NCI-H2107 (cell line): ENCODE measurements at places on chromosomes 11 and 22.

DNA sequence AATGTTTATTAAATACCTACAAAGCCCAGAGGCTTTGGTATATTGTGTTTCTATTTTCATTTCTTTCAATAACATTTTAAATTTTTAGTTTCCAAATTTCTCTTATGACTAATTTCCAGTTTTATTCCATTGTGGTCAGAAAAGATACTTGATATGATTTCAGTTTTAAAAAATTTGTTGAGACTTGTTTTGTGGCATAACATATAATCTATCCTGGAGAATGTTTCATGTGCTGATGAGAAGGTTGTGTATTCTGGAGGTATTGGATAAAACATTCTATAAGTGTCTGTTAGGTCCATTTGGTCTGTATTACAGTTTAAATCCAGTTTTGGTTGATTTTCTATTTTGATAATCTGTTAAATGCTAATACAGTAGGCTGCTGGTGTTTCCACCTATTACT lies 9.8 kb upstream of the RAG1 start:
- no peak for DNase-seq

DNA sequence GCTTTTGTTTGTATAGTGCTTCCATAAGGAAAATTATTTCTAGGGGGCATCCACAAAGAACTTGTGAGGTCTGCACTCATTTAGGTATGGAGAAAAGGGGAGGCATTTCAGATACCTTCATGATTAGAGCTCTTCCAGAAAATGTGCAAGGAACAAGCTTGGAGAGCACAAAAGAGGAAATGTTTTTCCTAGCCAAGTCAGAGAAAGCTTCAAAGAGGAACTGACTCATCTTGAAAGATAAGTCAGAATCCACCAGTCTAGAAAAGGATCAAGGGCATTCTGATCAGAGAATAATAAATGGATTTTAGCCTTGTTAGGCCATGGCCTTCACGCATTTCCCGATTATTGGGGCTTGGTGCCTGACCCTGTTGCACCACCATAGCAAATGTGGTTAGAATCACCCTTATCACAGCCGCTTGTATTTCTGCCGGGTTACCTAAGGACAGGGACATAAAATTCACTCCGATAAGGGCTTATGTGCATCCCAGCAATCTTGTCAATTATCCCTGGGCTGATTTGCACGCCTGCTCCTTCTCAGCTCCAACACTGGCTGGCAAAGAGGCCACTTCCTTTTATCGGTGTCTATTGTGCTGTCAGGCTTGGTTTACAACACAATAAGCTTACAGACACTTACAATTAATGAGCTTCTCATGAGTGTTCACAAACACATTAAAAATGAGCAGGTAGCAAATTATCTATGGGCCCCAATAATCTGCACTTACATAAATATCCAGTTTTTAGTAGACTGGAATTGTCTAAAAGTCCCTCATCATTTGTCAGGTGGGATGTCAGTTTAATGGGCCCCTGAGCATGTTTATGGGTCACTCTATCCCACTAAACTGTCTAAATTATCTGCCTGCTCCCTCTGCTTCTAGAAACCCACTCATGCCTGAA lies 613.5 kb downstream of the SOX6 start:
- no peak for DNase-seq

GRCh38 chr11:12693479-12694182 lies 19.4 kb downstream of the TEAD1 start:
- peak; percentile 64 for DNase-seq

DNA sequence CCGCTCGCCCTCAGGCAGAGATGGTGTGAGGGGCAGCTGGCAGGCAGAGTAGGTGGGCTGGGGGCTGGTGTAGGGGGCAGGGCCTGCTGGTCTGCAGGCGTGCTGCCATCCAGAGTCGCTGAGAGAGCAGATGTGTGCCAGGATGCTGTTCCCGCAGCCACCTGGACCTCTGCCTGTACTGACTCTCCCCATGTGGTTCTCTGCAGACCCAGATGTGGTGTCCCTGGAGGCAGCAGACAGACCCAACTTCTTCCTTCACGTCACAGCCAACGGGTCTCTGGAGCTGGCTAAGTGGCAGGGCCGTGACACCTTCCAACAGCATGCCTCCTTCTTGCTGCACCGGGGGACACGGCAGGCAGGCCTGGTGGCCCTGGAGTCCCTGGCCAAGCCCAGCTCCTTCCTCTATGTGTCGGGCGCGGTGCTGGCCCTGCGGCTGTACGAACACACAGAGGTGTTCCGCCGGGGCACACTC lies 58.6 kb downstream of the OTOG start:
- no peak for DNase-seq

GRCh38 chr11:44608651-44608990 lies 43.2 kb downstream of the CD82 start:
- no peak for DNase-seq
